Spinal cord (tissue), 10 donors: ENCODE measurements at places on chromosomes 6 and 20.

GRCh38 chr6:47464052-47464451 lies 13.5 kb upstream of the CD2AP start:
- no peak for DNase-seq

DNA sequence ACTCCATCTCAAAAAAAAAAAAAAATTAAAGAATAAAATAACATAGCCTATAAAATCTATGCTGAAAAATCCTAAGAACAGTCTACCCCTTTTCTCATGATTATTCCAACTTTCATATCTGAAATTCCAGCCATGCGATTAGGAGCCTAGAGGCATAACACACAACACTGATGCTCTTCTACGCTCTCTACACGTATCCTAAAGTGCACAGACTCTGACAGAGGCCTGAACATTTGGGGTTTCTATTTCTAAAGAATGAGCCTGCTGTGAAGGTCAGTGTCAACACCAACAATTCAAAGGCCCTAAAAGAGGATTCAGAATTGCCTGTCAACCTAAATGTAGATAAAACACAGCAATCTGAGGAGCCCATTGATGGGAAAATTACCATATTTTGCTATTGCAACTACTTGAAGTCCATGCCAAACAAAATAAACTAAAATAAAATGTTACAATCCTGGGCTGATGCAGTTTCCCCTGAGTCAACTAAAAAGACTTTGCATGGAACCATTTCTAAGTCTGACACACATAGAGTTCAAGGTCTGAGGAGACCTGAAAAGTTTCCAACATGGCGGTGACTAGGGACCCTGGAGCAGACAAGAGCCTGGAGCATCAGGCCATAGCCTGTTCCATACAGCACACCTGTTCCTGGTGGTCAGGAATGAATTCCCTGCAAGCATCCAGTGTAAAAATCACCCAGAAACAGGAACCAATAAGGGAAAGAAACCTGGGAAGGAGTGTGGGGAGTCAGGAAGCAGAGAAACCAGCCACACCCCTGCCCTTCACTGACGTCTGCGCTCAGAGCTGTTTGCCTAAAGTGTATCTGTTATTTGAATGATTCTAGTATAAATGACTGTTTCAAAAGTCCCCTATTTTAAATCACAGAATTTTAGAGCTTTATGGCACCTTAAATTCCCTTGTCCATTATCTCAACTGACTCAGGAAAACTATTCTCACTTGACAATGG lies 11.8 kb downstream of the NINL start:
- no peak for DNase-seq

GRCh38 chr6:41759905-41760579 lies 12.8 kb upstream of the PGC start:
- no peak for DNase-seq

GRCh38 chr6:160088784-160089533 lies 32.7 kb upstream of the SLC22A1 start:
- DNase-seq = no peak

GRCh38 chr20:5041433-5041832 lies 40.1 kb upstream of the SLC23A2 start:
- DNase-seq = no peak

- no peak for DNase-seq
Measured at GRCh38 chr6:85436939-85437495, 12.9 kb upstream of the NT5E start.

DNA sequence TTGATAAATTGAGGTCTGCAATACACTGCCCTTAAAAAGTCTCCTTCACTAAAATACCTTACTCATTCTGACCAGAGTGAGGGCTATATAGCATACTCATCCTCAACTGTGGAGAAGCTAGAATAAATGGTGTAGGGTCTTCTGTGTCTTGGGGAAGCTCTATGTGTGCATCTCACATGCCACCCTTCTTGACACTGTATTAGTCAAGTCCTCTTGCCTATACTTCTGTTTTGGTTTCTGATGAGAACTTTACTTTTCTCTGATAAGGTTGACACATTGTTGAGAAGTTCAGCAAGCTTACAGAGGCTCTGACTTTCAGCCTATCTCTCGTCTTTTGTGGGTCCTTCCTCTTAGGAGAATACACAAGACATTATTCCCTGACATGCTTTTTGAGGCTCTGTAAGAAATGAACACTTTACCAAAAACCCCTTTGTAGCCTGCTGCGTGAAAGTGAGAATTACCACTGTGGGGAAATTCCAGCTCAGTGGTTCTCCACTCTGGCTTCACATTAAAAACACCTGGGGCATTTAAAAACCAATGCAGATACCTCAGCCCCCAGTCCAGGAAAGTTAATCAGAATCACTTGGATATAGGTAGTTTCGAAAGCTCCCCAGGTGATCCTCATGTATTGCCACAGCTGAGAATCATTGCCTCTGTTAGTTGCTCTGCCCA lies 372.1 kb upstream of the HS3ST5 start:
- DNase-seq = no peak

GRCh38 chr6:147569788-147570187 lies 61.3 kb downstream of the SAMD5 start:
- no peak for DNase-seq

GRCh38 chr6:11011787-11012234 lies 32.3 kb downstream of the ELOVL2 start:
- DNase-seq = no peak

DNA sequence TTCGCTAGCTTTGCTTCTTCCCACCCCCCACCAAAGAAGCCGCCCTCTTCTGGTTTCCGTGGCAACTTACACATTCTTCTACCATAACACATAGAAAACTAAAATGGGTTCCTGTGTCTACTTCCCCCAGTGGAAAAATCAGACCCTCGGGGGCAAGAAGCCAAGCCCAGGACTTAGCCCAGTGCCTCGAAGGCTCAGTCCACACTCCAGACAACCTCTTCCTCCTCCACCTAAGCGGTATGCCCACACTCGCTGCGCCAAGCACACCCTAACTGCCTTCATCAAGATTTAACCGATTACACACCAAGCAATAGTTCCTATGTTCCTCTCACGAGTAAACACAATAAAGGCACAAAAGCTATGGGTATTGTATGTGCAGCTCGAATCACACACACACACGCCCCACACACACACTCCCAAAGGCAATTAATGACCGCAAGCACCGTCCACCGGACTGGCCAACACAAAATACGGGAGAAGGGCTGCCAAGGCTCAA lies 537 bp downstream of the PPIL4 start:
- peak; percentile 75 for DNase-seq

DNA sequence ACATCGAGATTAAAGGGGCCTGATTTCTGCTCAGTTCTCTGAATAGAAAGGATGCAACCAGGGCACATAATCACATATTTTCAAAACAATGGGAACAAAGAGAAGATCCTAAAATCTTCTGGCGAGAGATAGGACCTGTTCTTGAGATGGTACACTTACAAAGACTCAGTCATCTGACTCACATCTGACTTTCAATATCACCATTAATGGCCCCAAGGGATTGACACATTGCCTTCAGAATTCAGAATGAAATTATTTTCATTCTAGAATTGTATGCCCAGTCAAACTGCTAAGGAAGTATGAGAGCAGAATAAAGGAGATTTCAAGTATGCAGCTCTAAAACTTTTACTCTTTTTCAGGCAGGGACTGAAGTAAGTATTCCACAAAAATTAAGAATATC lies 240.7 kb upstream of the POU3F2 start:
- DNase-seq = no peak

GRCh38 chr6:22149096-22149495 lies 147.7 kb downstream of the PRL start:
- DNase-seq = peak; percentile 96

- DNase-seq = no peak
Measured at GRCh38 chr20:63101781-63102720, 95.3 kb upstream of the BHLHE23 start.

GRCh38 chr6:147390909-147391536 lies 117.5 kb upstream of the SAMD5 start:
- DNase-seq = peak; percentile 32

DNA sequence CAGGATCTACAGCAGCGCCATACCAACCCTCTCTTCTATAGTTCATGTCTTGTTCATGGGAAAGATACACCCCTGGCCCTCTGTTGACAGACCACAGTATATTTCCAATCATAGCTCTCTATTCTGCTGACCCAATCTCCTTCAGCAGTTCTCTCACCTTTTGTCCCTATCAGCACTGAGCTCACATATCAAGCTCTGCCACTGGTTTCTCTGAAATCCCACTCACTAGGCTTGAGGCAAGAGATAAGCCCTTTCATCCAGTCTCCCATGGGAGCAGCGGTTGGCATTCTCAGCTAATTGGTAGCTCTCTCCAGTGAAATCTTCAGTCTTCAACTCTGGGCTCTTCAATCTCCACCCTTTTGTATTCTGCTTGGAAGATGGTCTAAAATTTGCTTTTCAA lies 313.4 kb downstream of the GJA1 start:
- DNase-seq = no peak

DNA sequence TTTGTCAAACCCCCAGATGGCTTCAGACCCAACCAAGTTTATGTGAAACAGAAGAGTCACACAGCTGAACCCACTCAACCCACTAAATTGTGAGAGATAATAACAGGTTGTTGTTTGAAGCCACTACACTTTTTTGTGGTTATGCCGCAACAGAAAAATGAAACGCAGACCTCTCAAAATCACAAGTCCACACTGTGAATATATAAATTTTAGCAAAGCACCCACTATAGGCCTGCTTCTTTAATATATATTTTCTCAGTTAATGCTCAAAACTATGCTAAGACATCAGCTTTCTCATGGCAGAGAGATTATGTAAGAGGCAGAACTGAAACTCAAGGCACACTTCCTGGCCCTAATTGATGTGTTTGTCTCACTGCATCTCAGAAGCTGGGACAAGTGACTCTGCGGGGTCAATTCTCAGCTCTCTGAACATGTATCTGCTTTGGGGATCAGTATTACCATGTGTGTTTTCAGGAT lies 27.7 kb downstream of the MAP3K5 start:
- no peak for DNase-seq

- DNase-seq = no peak
Measured at GRCh38 chr6:121885399-121886152, 450.1 kb downstream of the GJA1 start.

DNA sequence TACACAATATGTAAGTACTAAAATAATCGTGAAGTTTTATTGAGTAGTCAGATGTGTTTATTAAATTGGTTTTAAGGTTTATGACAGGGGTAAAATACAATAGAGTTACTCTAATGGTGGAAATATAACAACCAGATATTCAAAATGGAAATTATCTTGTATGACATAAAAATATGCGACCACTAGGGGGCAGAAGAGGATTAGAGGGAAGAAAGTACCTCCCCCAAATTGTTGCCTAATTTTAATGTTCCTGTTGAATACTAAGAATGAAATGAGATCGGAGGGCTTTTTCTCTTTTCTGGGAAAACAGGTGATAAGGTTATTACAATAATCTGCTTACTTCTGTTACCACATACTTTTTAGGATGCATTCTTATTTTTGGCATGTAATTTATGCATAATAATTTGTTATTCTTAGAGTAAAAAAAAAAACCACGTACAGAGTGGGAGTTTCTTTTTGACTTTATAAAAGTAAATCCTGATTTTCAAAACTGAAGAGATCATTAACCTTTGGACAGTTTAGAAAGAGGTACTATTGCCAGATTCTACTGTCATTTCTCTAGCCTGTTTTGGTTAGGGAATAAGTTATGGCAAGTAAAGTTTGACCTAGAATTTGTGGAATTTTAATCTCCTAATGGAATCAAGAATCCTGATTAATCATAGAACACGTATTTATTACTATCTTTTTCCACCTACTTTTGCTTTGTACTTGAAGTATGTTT lies 159.2 kb downstream of the CD109 start:
- peak; percentile 72 for DNase-seq

DNA sequence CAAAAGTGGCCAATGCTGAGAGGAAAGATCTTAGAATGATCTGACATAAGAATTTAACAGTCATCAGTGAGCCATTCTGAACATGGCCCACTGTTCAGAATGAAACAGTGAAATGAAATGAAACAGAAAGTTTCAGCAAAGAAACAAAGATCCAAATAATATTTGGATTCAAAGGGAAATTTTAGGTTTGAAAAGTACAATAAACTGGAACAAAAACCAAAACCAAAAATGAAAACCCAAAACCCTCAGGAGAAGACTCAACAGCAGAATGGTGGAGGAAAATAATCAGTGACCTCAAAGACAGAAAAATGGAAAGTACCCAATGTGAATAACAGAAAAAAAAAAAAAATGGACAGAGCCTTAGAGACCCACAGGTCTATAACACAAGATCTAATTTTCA lies 66.1 kb upstream of the EMILIN3 start:
- no peak for DNase-seq

GRCh38 chr6:154156135-154156896 lies 117.3 kb downstream of the OPRM1 start:
- no peak for DNase-seq

DNA sequence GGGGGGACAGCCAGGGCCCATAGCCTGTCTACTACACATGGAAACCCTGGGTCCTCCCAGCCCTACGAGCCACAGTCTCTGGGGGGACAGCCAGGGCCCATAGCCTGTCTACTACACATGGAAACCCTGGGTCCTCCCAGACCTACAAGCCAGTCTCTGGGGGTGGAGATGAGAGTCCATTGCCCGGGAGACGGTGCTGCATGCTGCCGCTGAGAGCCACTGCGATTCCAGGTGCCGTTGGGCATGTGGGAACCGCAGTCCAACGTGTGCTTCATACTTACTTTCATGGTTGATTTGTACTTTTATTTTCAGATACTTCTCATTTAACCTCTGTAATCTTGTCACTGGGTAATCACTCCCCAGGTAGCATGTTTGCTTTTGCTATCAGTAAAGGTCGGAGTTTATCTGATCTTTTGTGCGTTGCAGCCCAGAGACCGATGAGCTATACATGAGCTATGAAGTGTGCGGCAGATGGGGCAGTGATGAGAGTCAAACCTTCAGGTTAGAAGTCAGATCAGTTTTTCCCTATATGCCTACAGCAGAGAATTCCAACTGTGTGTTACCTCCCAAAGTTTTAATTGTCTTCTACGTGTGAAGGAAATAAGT lies 58.2 kb downstream of the SMOC2 start:
- no peak for DNase-seq

DNA sequence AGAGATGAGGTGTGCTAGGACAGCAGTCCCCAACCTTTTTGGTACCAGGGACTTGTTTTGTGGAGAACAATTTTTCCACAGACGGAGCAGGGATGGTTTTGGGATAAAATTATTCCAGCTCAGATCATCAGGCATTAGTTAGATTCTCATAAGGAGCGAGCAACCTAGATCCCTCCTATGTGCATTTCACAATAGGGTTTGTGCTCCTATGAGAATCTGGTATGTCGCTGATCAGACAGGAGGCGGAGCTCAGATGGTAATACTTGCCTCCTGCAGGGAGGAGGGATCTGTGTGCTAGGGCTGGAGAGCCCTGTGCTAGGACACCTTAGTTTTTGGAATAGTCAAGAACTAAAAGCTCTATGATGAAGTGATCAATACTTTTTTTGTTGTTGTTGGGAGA lies 2.5 kb downstream of the SMIM13 start:
- DNase-seq = peak; percentile 39

- peak; percentile 15 for DNase-seq
Measured at GRCh38 chr6:167442796-167443680, 118.2 kb downstream of the TTLL2 start.

DNA sequence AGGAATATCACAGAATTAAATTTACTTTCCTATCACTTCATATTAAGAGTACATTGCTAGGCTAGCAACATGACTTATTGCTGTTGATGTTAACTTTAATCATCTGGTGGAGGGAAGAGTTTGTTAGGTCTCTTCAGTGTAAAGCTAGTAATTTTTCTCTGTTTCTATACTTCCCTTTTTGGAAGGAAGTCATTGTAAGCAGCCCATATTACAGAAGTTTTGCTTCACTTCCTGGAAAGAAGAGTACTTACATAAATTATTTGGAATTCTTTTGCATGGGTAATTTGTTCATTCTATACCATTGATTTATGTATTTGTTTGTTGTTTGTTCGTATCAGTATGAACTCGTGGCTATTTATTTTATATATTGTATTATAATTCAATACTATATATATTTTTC lies 405.2 kb downstream of the RFPL4B start:
- DNase-seq = no peak
